NCI-H1092 treated with DMSO at 0.1 percent for 48 hours (cell line): ENCODE measurements at places on chromosomes 4 and X.
A peak's percentile ranks its signal among the peaks of the same experiment; 100 is the strongest.

DNA sequence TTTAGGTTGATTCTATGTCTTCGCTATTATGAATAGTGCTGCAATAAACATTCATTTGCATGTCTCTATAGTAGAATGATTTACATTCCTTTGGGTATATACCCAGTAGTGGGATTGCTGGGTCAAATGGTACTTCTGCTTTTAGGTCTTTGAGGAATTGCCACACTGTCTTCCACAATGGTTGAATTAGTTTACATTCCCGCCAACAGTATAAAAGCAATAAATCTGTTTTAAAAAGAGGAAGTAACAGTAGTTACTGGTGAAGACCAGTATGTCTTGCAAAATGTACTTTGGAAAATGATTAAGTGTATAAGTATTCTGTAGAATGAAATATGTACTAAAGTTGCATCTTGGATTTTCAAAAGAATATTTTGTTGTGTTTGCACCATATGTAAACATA, 77.3 kb downstream of the SHROOM4 start:
- DNase-seq, result no peak

GRCh38 chrX:12955882-12956703, 18.8 kb upstream of the TMSB4X start:
- DNase-seq, result no peak

GRCh38 chr4:165378745-165379677, at the start of gene CPE:
Gene CPE (plus strand): TSS chr4:165379008. CDS start chr4:165379222, 214 bp downstream.
- peak; percentile 87 for DNase-seq

DNA sequence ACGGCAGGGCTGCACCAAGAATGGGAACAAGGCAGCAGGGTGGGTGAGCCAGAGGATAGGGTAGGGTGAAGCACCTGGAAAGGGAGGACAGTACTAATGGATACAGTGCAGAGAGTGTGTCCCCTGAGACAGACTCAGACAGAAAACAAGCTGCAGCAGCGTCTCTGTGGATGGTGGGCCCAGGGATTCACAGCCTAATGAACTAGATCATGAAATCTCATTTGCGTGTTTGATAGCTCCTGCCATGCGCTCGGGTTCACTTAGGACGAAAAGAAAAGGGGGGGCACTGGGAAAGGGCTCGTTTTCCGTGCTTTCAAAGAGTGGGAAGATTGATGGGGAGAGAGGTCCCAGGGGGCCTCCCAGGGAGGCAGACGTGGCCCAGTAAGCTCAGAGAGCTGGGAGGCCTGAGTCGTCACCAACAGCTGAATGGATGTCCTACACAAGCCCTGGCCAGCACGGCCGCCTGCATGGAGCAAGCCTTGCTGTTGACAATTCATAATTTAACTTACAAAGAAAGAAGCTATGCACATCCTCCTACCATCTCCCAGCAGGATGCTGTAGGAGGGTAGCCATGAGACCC, 446.9 kb downstream of the BCOR start:
- DNase-seq, result no peak

- DNase-seq, result no peak
These were observed 8.8 kb downstream of the DOK7 start for GRCh38 chr4:3471886-3472285.

DNA sequence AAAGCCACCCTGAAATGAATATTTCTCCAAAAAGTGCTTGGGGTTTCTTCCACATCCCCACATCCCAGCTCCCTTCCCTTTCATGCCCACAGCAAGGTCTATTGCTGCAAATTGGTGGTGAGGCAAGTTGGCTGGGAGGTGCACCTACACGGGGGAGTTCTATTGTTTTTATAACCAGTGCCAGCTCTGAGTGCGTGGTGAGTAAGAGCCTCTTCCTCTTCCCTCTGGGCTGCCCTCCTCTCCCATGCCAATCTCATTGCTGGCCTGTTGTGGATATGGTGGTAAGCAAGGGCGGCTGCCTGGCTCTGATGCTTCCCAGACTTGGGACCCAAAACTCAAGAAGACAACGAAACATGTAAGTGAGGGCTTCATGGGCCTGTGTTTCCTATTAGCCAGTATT, 204.3 kb downstream of the SHROOM3 start:
- DNase-seq, result no peak

DNA sequence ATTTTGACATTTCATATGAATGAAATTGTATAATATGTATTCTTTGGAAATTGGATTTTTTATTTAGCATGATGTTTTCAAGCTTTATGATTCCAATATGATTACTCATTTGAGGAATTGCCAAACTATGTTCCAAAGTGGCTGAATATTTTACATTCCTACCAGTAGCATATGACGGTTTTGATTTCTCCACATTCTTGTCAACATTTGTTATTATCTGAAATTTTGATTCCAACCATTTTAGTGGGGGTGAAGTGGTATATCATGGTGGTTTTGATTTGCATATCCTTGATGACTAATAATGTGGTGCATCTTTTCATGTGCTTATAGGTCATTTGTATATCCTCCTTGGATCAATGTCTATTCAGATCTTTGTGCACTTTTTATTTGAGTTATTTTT, 2.6 kb upstream of the BEX1 start:
- no peak for DNase-seq

DNA sequence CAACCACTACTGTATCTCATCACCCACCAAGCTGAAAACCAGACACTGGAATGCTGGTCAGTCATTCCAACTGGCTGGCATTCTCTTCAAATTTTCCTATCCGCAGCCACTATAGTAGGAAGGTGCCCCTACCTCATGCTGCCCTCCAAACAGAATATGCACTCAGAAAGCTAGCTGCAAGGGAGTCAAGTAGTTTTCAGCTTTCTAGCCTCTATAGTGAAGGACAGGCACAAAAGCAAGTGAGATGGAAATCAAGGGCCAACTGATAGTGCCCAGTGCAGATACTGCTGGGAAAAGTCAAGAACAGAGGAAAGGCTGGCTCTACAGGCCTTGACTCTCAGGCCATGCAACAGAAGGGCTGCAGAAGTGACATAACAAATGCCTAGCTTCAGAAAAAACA, 47.2 kb downstream of the BCOR start:
- DNase-seq, result no peak

- peak; percentile 88 for DNase-seq
These were observed 53.5 kb downstream of the PLAC1 start for GRCh38 chrX:134604701-134605311.

GRCh38 chrX:2185341-2186082, 315.3 kb downstream of the DHRSX start:
- no peak for DNase-seq

DNA sequence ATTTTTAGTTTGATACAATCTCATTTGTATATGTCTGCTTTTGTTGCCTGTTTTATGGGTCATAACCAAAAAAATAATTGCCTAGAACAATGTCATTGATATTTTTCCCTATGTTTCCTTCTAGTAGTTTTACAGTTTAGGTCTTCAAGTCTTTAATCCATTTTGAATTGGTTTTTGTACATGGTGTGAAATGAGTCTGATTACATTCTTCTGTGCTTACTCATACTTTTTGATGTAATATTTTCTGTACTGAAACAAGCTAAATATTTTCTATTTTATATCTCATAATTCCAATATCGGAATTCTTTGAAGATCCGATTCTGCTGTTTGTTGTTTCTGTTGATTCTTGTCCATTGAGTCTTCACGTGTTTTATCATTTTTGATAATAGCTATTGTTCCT, 10.6 kb downstream of the TMEM156 start:
- no peak for DNase-seq

DNA sequence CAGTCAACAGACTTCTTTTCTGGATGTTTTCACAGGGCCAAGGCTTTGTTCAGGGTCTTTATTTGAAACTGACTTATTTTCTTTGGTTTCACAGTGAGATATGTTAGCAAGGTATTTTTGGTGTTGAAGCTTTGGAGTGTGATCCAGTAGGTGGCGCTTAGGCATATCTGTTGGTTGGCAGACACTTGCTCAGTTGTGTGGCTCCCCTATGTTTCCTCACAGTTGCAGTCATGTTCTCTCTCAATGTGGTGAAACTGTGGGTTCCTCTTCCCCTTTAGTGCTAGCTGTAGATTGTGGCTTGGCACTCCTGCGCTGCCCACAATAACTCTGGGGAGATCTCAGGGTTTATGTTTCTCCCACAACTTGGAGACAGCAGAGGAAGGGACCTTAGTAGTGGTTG, 460.8 kb downstream of the SLITRK2 start:
- peak; percentile 21 for DNase-seq
